ENCODE measurements at places on chromosomes 7 and 10.

- DNase-seq, result no peak
These were observed 494 bp upstream of the RHBDD2 start for GRCh38 chr7:75878312-75878768.

DNA sequence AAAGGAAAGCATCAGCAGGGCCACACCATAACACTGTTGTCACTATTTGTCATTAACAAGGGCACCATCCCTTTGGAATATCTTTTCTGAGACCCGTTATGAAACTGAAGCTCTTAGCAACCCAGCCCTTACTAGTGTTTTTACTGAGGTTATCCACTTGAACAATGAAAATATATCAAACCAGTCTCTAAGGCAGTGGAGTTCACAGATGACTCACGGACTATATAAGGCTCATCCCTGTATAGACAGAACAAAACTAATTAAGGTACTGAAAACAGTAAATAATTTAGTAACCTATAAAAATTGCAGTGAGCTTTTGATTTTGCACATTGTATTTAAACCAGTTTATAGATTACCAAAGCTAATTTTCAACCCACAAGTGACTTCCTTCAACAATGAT, 196.0 kb downstream of the ELAPOR2 start:
- DNase-seq, result no peak

DNA sequence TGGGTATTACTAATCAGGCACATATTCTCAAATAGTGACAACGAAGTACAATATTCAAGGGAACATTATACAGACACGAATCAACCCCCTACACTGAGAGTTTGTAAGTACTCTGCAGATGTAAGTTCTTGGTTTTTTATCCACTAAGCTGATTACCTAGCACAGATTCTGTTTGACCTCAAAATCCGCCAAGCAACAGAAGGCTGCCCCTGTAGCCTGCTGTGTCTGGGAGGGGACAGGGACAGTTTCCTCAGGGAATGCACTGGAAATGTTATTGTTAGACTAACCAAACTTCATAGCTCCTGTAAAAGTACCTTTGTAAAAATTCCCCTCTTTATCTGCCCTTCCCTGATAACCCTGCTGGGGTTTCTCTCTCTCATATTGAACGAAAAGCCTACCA, 45.2 kb upstream of the ZRANB1 start:
- DNase-seq, result no peak

DNA sequence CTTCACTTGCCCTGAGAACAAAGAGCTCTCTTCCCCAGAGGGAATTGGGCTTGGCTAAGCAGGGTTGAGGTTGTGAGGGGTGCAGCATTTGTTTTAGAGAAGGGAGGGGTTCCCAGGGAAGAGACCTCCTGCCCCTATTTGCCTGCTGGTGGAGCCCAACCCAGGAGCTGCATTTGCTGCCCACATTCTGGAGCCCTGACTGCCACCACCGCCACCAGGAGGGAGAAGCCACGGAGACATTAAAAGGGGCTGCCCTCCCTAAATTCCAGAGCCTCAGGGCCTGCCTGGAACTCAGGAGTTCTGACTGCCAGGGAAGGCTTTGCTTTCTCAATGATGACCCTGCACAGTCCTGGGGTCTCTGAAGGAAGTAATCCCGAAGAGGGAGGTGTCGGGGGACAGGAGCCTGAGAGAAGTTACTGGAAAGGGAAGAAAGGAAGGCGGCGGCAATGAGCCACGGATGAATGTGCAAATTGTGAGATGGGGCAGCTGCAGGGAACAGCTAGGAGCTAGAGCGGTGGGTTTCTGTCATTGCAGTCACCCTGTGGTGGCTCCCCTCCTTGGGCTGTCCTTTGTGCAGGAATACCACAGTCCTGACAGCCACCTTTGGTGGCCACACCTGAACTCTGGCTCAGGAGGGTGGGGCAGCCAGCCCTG, 51.3 kb downstream of the NEURL1 start:
- DNase-seq, result no peak

- no peak for DNase-seq
These were observed 288.5 kb downstream of the GRID1 start for GRCh38 chr10:86077871-86078638.

DNA sequence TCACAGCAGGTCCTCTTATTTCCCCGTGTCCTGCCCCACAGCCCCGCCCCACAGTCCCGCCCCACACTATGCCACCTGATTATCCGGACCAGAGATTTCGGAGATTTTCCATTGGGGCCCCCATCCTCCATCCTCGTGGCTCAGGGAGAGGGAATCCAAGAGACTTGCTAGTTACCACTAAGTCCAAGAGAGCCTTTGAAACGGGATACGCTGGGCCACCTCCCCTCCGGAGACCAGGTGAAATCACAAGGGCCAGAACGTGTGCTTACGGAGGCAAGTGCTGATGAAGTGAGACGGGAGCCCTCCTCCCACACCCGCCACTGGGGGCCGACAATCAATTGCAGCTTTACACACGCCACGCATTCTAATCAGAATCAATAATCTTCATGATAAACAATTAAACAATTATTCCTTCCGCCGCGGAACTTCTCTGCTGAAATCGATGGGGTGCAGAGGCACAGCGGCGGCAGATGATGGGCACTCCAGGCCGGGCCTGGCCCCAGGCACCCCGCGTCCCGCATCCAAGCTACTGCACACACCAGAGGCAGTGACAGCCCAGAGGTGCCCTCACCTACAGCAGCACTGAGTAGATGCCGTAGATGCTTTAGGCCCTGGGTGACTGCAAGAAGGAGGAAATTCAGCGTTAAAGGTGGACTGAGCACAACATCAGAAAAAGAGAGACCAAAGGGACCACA, 534.0 kb upstream of the FOXK1 start:
- peak; percentile 52 for DNase-seq

GRCh38 chr7:155846156-155846555, 33.9 kb upstream of the SHH start:
- no peak for DNase-seq

DNA sequence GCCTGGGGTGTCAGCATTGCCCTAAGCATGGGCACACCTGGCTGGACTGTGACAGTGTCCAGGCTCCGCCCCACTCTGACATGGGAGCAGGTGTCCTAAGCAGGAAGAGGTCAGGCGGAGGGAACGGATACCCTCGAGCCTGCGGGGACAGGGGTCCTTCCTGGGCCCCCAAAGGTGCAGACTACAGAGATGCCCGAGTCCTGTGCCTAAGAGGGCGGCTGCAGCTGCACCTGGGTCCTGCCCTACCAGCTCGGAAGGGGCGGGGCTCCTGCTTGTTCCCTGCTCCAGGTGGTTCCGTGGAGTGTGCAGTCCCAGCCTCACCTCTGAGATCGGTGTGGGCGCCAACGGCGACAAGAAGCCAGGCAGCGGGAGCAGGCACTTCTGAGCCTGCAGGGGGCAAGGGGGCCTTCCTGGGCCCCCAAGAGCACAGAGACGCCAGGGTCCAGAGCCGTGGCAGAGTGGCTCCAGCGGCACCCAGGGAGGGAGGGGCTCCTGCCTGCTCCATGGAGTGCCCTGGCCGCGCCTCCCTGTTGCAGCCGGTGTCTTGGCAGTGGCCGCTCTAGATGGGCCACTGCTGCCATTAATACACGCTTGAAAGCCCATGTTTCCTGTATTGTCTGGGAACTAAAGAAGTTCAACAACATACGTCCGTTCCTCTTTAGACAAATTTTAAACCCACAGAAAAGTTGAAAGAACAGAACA, 64.5 kb upstream of the CACNA2D1 start:
- peak; percentile 63 for DNase-seq

- DNase-seq, result no peak
These were observed 82.4 kb downstream of the PHYHIPL start for GRCh38 chr10:59258890-59259289.

- DNase-seq, result no peak
These were observed 53.8 kb upstream of the EGR2 start for GRCh38 chr10:62869958-62870357.

GRCh38 chr7:38463277-38464225, 167.6 kb downstream of the AMPH start:
- DNase-seq, result no peak

DNA sequence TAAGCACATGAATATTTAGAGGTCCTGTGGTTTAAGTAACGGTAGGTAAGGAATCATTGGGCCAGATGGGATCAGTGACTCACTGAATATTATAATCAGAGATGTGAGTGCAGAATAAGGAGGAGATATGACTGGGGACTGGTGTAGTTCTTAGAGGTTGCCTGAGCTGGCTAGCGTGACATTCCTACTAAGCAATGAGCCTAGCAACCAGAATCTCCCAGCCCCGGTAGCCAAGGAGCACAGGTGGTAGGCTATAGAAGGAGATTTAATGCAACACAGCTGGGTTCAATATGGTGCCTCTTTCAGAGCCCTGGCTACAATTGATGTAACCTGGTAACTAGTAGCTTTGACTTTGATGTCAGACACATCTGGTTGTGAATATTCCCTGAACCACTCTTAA, 641.6 kb downstream of the AUTS2 start:
- no peak for DNase-seq

GRCh38 chr7:158771213-158771834, 58.0 kb downstream of the ESYT2 start:
- no peak for DNase-seq

DNA sequence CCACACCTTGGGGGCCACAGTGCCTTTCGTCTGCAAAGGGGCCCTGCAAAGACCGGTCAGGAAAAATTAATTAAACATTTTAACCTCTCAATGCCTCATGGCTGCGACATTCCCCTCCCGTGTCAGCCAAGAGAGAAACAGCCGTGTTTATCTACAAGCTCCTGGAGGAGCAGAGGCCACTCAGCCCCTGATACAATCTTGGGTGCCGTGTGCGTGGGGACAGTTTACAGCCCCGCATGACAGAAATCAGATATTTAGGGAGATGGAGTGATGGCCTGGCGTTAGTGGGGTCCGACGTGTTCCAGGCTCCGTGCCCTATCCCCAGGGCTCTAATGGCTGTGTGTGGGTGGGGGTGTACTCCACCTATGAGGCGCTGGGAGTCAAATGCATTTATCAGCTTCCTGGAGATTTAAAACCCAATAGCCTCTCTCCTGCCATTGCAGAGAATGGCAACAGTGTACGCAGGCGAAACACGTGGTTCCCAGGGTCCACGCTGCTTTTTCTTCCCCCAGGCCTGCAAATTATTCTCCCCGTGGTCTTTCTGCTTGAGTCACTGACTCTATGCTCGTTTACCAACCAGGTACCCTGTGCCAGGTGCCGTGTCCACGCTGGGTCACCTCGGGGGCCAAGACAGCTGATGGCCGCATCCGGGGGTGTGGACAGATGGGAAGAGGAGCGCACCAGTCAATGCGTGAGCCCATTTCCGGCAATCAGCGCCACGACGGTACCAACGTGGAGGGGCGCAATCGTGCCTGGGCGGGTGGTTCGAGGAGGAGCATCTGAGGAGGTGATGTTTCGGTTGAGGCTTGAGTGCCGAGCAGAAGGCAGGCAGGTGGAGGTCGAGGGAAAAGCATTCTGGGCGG, 26.6 kb upstream of the PSMG3 start:
- no peak for DNase-seq

DNA sequence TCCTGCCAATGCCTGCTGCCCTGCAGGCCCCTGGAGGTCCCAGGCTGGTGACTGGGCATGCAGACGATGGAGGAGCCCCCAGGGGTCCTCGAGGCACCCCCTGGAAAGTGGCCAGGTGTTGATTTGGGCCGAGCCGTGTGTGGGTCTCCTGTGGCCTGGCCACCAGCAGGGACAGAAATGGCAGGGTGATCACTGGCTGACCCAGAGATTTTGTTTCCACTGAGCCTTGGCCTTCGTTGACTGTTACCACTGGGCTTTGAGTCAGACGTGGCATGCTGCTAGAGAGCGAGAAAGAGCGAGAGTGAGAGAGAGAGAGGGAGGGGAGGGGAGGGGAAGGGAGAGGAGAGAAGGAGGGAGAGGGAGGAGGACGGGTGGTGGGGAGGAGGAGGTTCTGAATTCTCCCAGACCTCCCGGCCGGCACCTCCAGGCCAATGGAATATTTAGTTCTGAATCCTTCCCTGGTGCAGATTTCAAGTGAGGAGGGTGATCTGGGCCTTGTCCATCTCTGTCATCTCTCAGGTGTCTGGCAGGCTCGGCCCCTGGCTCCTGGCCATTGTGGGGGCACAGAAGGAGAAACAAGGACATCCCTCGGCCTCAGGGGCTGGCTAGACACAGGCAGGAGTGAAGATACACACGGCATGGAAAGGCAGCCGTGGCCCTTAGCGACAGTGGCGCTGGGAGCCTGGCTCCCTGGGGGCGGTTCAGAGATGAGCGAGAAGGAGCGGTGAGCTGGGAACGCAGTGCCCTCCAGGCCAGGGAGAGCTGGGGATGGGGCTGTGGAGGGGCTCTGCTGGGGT, 58.2 kb downstream of the GLRX3 start:
- no peak for DNase-seq

DNA sequence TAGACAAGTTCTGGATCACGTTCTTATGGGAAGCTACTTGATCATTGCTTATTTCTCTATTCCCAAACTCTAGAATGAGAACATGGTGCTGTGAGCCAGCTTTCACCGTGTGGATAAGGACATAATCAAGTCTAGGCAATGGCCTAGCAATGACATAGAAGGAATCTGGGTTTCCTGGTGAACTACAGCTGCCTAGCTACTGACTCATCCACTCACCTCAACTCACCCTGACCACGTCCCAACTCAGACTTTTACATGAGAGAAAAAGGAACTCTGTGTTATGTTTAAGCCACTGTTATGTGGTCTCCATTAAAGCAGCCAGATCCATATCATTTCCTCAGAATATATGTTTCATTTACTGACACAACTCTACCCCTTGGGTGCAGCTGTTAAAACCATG, 18.8 kb upstream of the MET start:
- DNase-seq, result no peak

- no peak for DNase-seq
These were observed 30.4 kb downstream of the DDC start for GRCh38 chr7:50534690-50535290.

DNA sequence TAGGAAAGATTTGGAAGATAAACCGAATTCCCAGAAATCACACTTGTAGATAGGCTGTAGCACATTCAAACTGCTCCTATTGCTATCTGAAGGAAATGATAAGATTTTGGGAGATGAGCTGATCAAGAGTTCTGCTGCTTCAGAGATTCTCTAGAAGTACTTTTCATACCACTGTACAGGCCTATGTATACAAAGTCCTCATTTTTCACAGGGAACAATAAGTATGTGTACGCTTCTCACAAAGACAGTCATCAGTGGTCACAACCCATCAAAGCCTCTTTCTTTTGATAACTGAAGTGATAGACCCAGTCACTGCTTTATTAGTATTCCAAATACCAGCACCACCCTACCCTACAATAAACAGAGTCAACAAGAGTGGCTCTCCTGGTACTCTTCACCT, 15.6 kb upstream of the SEPTIN7 start:
- no peak for DNase-seq

DNA sequence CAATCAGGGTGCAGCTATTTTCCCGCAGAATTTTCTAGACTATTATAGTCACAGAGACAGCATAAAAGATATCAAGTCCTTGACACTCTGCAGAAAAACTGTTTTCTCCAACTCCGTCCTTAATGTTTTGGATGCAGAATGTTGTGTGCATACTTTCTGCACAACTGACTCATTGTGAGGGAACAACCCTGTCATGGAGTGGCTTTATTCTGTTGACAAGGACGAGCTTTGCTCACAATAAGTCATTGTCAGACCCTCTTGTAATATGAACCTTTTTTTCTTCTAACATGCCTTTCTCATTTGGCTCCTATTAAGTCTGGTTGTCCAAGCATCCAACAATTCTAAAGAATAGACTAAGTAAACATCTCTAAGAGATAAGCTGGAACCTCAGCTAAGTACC, 17.3 kb downstream of the ABCB4 start:
- no peak for DNase-seq

All from NCI-H526 treated with DMSO at 0.1 percent for 48 hours (cell line).